ENCODE measurements at places on chromosomes 12 and 14.

- DNase-seq: no peak
Measured at GRCh38 chr12:65106948-65107347, 14.2 kb downstream of the WIF1 start.

DNA sequence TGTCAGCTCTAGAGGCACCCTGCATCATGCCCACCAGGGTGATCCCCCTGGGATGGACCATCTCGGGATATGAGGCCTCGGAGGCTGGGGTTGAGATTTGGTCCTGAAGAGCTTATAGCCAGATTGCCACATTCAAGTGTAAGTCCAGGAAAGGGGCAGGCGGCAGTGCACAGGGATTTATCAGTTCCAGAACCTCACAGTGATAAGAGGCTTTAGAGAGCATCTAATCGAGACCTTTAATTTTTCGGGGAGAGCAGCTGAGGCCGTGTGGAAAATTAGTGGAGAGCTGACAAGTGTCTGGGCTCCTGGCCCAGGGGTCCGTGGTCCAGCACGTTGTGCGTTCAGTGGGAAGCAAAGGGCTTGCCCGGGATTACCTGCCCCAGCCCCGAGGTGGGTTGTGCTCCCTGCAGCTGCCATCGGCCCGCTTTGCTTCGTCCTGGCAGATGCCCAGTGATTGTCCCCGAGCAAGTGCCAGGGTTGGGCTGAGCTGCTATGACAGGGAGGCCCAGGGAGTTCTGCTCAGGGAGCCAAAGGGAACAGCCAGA is 52.1 kb downstream of the C14orf132 start:
- no peak for DNase-seq

- no peak for DNase-seq
Measured at GRCh38 chr14:85714069-85714468, 184.1 kb downstream of the FLRT2 start.

GRCh38 chr12:13039328-13039956 is 4.7 kb upstream of the FAM234B start:
- DNase-seq: no peak

DNA sequence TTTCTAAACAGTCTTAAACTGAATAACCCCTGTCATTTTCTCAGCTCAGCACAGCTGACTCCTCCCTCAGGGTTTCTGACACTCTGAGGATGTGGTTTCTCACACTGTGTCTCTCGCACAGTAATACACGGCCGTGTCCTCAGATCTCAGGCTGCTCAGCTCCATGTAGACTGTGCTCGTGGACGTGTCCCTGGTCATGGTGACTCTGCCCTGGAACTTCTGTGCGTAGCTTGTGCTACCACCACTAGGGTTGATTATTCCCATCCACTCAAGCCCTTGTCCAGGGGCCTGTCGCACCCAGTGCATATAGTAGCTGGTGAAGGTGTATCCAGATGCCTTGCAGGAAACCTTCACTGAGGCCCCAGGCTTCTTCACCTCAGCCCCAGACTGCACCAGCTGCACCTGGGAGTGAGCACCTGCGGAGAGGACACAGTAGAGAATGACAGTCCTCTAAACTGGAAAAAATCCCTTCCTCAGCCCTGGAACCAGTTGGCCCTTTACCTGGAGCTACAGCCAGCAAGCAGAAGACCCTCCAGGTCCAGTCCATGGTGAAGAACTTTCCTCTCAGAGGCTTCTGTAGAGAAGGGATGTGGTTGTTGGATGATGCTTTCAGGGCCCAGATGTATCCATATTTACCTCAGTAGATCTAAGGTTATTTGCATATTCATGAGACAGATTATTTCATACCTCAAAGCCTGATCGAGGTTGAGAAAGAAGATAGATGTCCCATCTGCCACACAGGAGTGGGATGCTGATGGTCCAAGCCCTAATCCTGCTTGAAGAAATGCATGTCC is 984.8 kb downstream of the TMEM121 start:
- no peak for DNase-seq

GRCh38 chr12:46609273-46609623 is 216.5 kb downstream of the SLC38A4 start:
- DNase-seq: no peak

DNA sequence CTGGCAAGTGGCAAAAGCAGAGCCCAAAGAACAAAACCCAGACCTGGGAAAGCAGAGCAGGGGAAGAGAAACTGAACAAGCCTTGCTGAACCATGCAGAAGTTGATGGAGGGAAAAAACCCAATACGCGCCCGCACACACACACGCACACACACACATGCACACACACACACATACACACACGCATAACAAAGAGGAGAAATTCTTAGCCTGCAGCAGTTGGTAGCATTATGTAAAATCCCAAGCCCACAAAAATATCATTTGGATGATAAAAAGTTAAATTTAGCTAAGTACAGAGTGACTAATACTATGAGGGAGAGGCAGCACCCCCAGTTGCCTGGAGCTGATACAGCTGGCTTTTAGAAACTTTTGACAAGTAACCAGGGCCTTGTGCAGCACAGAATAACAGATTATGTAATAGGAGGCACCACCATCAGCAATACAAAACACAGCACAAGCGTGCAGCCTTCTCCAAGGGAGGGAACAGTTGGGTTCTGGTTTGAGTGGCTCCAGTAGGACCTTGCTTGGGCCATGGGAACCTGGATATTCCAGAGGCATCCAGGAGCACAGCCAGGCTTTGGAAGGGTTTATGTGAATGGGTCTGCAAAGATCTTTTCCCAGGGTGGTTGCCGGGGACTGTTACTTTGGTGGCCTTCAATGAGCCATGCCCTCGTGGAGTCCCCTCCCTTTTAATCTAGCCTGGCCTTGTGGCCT is 35.3 kb downstream of the PITPNM2 start:
- no peak for DNase-seq

- peak; percentile 24 for DNase-seq
Measured at GRCh38 chr12:86660488-86661147, 404.4 kb upstream of the MGAT4C start.

DNA sequence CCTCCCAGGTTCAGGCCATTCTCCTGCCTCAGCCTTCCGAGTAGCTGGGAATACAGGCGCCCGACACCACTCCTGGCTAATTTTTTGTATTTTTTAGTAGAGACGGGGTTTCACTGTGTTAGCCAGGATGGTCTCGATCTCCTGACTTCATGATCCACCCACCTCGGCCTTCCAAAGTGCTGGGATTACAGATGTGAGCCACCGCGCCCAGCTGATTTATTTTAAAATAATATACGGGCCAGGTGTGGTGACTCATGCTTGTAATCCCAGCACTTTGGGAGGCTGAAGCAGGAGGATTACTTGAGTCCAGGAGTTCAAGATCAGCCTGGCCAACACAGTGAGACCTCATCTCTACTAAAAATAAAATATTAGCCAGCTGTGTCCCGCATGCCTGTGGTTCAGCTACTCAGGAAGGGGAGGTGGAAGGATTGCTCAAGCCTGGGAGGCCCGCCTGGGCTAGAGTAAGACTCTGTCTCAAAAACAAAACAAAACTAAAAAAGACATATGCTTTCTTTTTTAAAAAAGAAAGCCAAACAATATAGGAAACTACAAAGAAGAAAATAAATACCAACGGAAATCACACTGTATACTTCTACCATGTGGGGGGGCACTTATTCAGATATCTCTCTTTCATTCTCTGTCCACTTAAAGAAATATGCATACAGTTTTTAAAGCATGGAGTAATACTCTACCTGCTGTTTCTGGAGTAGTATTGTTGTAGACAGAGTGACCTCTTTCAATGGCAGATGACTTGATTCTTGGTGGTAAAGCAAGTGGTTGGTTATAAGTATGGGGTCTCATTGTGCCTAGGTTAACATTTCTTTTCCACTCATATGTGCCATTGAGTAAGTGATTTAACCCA is 930 bp upstream of the MIA2 start:
- DNase-seq: no peak

GRCh38 chr14:20489093-20489994 is 16.0 kb upstream of the RNASE10 start:
- DNase-seq: no peak

DNA sequence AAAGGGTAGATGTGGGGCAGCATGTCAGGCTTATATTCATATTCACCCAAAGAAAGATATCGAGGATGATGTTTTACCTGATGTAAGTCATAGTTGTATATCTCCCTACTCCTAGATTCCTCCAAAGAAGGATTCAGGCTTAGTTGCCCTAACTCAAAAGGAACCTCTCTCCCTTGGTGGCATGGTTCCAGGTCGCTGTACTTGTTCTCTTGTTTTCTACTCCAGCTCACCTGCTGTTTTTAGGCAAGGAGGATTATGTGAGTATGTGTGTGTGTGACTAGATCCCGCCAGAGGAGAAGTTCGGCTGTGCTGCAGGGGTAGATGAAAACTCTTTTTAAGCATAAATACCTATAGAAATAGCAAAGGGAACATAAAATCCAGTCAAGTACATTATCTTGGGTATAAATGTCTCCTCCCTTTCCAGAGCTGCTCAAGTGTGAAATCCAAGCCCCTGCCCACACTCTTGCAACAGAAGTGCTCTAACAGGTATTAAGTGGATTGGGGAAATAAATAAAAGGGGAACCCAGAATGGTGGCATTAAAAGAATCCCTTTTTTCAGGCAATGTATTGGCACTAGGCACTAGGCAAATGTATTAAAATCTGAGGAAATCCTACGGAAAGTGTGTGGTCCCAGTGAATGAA is 375.7 kb downstream of the ZFP36L1 start:
- no peak for DNase-seq

- no peak for DNase-seq
Measured at GRCh38 chr14:60323199-60323896, 74.3 kb downstream of the PPM1A start.

DNA sequence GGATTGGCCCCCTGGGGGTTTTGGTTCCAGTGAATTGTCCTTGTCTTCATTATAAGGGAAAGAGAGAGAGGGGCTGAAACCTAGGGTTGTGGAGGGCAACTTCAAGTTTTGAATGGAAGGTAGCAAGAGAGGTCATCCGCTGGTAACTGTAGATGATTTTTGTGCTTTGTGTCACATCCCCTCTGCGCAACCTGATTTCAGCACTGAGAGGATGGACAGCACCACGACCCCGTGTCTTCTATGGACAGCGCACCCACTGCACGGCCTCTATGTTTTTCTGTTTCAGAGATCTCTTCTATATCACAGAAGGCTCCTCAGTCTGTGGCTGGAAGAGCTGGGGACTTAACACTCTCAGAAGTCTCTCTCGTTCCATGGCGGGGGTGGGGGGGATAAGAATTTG is 127.0 kb upstream of the RPH3A start:
- DNase-seq: no peak

- DNase-seq: peak; percentile 24
Measured at GRCh38 chr12:90062799-90063198, 354.2 kb upstream of the ATP2B1 start.

DNA sequence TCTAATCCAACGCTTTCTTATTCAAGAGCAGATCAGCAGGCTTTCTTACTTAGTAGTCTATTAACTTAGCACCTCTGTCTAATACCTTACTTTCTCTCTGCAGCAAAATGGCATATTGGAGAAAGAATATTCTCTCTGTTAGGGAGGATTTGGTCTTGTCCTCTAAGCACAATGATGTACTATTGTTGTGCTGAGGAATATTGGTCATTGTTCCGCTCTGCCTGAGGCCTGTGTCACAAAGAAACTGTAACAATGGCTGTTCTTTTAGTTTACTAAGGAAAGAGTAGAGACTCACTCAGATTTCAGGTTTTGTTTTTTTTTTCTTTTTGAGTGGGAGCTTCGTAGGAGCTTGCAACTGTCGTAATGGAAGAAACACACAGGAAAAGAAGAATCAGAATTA is 1358.8 kb downstream of the LRFN5 start:
- no peak for DNase-seq

DNA sequence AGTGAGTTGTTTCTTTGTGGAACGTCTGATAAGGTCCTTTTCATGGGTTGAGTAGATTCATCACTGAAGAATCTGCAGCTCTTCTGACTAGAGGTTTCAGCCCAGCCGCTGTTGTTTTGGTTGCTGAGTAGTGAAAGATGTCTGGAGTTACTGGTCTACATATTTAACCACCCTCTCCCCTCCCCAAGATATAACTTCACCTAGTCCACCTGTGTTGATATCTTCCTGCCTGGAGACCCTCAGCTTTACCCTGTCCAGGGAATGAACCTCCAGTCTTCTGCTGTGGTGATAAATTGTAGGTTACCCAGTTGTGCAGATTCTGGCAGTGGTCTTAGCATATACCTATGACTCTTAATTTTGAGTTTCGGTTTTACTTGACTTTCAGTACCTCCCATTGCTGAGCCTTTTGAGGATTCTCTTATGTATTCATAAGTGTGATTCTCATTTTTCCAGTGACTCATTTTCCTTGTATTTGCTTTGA is 62.9 kb downstream of the CCDC91 start:
- no peak for DNase-seq

- DNase-seq: no peak
Measured at GRCh38 chr14:67722293-67722692, 20.6 kb downstream of the RDH12 start.

DNA sequence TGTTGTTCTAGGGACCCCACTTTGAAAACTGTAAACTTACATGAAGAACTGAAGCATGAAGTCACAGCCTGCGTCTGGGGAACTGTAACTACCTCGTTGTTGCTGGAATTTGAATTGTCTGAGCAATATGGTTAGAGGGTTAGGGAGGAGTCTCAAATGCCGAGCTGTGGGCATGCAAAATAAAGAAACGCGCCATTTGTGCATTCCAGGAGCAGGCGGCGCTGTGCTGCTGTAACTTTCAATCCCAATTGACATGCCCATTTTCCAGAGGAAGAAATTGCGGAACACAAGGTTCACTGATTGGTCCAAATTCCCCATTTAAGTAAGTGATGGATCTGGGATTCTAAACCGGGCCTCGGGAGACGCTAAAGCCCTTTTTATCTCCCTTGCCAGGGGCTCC is 61.3 kb downstream of the ZNF664 start:
- no peak for DNase-seq

GRCh38 chr12:12180136-12180535 is 86.7 kb downstream of the LRP6 start:
- no peak for DNase-seq

- DNase-seq: no peak
Measured at GRCh38 chr12:83335748-83336147, 649.0 kb downstream of the TMTC2 start.

- DNase-seq: peak; percentile 71
Measured at GRCh38 chr12:53743266-53744129, 8.3 kb downstream of the CISTR start.
